ENCODE measurements at places on chromosomes 4 and X.

DNA sequence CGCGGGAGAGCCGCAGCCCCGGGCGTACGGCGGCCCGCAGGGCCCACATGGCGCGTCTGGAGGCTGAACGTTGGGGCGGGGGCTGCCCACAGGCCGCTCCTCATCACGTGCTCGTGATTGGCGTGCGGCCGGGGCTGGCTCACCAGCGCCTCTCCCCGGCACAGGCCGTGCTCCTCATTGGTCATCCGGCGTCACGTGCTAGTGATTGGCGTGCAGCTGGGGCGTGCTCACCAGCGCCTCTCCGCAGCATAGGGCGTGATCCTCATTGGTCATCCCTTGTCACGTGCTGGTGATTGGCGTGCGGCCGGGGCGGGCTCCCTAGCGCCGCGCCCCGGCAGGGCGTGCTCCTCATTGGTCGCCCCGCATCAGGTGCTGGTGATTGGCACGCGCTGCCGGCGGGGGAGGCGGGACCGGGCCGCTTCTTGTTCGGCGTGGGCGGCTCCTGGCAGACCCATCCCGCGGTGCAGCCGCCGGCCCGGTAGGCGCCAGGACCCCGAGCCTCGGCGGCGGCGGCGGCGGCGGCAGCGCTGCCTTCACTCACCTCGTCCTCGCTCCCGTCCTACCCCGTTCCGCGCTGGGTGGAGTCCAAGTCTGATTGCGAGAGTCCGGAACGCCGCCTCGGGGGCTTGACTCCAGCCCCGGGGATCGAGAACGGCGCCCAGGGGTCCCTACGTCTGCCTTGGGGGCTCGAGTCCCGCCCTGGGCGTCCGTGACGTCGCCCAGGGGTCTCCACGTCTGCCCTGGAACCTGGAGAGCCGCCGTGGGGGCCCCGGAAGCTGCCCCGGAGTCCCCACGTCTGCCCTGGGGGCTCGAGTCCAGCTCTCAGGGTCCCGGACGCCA is at the start of gene GTPBP6:
Gene GTPBP6 (minus strand): TSS at position 58 of the 840 bp plus-strand sequence. CDS start 9 bp downstream, at position 49.
- DNase-seq: peak; percentile 98

GRCh38 chrX:76920607-76921006 is 493.1 kb downstream of the MAGEE1 start:
- DNase-seq: no peak

GRCh38 chr4:42371305-42372252 is 25.7 kb upstream of the SHISA3 start:
- peak; percentile 49 for DNase-seq

DNA sequence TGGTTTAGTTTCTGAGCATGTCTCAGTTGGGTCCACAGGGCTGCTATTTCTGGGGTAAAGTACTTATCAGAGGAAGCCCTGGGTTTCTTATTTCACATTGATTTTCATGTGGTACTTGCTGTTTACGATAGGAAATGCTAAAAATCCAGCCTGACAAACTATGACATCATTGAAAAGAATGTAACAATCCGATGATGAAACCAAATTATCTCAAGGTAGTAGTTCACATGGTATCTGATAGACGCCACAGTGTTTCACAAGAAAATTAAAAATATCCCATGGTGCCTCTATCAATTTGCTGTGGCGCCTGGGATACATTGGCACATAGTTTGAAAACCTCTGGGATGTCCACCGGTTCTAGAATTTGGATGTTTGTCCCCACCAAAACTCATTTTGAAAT is 418.9 kb upstream of the RPS6KA3 start:
- DNase-seq: no peak

DNA sequence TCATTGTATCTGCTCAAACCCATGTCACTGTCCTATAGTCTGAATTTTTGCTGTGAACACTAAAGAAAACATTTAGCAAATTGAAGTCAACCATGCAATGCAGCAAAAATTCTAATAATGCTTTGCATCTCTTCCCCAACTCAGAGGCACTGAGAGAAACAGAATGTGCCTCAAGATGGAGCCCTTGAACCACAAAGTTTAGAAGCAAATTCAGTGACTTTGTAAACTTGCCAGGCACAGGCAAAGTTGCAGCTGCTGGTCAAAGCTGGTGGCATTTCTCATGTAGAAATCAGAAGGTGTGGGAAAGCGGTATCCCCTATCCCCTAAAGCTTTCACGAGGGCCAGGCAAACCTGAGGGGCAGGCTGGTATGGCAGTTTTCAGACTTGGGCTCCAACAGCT is 121.7 kb upstream of the DIPK2B start:
- DNase-seq: peak; percentile 27

- no peak for DNase-seq
These were observed 350.9 kb downstream of the PCDH18 start for GRCh38 chr4:137181293-137181899.

GRCh38 chr4:95778666-95779065 is 61.2 kb upstream of the PDHA2 start:
- DNase-seq: no peak
